IPS DF 19.7 (cell line): ENCODE measurements at places on chromosomes 6 and 20.

DNA sequence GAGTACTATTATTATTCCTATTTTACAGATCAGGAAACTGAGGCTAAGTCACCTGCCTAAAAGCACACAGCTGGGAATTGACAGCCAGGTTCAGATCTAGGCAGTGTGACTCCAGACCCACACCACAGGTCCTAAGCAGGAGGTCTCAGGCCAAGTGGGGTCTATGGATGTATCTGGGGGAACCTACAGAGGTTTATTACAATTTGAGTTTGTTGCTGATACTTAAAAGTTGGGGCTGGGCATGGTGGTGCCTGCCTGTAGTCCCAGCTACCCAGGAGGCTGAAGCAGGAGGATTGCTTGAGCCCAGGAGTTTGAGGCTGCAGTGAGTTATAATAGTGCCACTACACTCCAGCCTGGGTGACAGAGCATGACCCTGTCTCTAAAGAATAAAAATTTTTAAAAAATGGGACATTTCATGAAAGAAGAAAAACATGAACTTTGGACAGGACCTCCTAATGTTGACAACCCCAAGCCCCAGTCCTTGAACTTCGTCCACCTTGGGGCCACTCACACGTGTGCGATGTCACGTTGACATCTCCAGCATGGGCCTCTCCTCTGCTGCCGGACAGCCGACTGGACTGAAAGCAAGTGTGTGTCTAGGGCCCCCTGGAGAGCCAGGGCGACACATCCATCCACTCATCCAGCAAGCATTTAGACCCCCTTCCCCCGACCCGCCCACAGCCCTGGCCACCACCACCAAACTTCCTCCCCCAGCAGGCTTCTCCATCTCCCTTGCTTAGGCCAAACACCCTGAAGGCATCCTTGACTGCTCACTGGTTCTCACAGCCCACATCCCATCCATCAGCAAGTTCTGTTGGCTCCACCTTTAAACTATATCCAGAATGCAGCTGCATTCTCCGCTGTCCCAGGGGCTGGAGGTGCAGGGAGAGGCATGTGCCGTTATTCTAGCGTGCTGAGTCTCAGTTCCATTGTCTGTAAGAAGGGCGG, 40.0 kb downstream of the NOL4L start:
- no peak for DNase-seq

GRCh38 chr6:84453499-84453898, 226.1 kb upstream of the CEP162 start:
- DNase-seq: no peak

- DNase-seq: no peak
Measured at GRCh38 chr6:9233226-9233625, 797.9 kb upstream of the SLC35B3 start.

DNA sequence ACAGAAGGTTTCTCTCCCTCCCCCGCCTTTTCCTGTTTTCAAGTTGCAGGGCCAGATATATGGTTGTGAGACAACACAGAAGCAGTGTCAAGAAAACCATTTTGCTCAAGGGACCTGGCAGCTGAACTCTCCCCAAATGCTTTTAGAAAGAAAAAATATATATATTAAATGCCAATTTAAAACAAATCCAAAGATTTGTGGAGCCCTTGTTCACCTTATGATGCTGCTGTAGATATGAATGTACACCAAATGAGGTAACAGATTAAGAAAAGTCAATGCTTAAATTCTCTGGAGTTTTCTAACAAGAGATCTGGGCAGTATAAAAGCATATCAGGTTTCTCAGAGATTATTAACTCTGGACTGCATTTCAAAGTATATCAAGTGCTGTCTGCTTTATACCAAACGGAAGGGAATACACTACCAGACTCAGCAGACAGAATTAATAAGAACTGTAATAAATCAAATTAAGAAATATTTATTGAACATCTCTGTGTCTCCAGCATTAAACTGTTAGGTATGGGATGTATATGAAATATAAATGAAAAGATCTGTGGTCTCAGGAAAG, 357.5 kb downstream of the HDGFL1 start:
- no peak for DNase-seq

DNA sequence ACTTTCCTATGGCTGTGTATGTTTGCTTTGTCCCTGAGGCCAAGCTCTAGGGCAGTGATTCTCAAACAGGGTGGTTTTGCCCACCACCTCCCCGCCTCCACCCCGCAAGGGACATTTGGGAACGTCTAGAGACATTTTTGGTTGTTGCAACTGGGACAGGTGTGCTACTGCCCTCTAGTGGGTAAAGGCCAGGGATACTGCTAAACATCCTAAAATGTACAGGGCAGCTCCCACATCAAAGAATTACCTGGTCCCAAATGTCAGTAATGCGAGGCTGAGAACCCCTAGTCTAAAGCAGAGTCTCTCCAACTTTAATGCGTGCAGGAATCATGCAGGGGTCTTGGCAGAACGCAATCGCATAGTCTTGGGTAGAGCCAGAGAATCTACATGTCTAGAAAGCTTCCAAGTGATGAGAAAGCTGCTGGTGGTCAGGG, 5.1 kb downstream of the KCNS1 start:
- no peak for DNase-seq

DNA sequence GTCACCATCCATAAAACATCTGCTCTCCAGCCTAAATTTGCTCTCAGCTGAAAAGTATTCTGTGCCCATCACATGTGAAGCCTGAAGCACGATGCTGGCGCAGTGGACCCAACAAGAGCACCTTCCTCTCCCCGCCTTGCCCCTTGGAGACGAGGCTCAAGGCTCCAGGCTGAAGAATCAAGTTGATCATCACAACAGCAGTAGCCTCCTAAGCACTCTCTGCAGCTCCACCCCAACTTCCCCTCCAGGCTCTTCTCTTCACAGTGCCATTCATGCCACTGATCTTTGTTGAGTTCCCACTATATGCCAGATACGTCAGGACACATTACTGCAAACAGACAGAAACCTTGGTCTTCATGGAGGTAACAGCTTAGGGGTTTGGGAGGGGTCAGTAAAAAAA, 41.6 kb upstream of the ZNF217 start:
- DNase-seq: no peak

- no peak for DNase-seq
Measured at GRCh38 chr20:21240394-21240793, 62.7 kb upstream of the XRN2 start.

DNA sequence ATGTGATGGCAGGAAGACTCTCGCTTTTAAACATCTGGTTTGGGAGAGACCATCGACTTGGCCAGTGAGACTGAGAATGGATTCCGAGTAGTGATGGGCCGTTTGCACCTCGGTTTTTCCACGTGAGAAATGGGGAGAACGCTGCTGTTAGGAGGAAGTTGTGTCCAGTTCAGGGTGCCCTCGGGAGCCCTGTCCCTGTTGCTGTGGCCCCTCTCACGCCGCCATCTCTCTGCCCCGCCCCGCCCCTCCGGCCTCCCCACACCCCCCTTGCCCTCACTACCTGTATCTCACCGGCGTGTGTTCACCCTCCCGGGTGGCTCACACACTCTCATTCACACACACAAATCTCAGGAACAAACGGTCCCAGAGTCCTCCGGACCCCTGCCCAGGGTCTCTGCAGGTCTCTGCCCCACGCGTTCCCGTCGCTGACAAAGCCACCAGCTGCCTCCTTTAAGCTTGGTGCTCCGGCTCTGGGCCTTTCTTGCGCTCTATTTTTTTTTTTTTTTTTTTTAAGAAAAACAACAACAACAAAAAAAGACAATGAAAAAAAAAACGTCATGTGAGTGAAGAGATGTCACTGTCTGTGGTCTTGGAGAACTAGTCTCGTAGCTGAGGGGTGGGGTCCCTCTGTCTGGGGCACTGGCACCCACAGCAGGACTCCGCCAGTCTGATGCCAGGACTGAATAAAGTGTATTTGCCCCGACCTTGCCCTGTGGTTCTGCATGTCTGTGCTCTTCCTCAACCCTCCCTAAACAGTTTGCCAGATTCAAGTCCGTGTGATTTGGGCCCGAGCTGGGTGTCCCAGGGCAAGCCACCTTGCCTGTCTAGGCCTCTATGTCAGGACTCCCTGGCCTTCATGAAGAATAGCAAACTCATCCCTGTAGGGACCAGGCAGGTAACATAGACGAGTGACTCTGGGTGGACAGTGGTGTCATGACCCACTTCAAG, 2.9 kb downstream of the SOX12 start:
- no peak for DNase-seq

- no peak for DNase-seq
Measured at GRCh38 chr6:138383776-138384175, 6.1 kb downstream of the SMIM28 start.

- no peak for DNase-seq
Measured at GRCh38 chr6:116564921-116565872, 6.1 kb upstream of the RWDD1 start.

GRCh38 chr6:133948472-133948871, 4.6 kb upstream of the TBPL1 start:
- DNase-seq: no peak

- no peak for DNase-seq
Measured at GRCh38 chr20:61514396-61514795, 262.3 kb downstream of the CDH4 start.

DNA sequence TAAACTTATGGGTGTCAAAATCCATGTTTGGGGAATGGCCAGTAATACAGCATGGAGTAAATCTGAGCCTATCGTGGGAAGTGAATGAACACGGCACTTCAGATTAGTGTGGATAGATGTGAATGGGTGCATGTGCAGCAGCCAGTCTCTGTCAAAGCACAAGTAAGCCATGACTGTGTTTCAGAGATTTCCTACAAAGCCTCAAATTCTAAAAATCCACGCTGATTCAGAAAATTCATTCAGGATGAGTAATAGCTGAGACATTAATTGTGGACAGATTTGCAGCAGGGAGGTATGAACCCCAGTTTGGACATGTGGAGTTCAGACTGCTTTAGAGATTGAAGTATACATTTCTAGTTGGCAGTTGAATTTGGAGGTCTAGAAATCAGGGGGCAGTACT, 115.1 kb downstream of the QKI start:
- no peak for DNase-seq

DNA sequence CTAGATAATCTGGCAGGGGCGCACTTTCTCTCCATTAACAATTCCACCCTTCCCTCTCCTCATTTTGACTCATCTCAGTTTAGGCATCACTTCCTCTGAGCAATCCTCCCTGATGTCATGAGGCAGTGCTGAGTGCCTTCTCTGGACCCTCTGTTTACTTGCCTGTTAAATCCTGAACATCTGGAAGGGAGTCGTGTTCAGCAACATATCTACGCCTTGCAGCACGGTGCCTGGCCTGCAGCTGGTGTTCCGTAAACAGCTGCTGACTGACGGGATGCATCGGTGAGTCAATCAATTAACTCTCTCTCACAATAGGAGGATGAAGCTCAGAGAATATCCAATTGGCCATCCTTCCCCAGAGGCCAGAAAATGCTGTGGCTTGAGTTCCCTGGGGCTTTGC, 613.5 kb downstream of the PTPRT start:
- DNase-seq: no peak

GRCh38 chr6:75169689-75170586, 35.9 kb downstream of the COL12A1 start:
- no peak for DNase-seq

- DNase-seq: no peak
Measured at GRCh38 chr6:110409794-110410193, 5.6 kb downstream of the DDO start.
